Activated T-cell treated with anti-CD3 and anti-CD28 coated beads for 48 hours (primary cell): ENCODE measurements at places on chromosomes 1 and 21.

- no peak for DNase-seq
Observed at GRCh38 chr21:31161157-31161556, 122.9 kb upstream of the KRTAP19-8 start.

- no peak for DNase-seq
Observed at GRCh38 chr1:77686796-77687518, 4.5 kb upstream of the ZZZ3 start.

DNA sequence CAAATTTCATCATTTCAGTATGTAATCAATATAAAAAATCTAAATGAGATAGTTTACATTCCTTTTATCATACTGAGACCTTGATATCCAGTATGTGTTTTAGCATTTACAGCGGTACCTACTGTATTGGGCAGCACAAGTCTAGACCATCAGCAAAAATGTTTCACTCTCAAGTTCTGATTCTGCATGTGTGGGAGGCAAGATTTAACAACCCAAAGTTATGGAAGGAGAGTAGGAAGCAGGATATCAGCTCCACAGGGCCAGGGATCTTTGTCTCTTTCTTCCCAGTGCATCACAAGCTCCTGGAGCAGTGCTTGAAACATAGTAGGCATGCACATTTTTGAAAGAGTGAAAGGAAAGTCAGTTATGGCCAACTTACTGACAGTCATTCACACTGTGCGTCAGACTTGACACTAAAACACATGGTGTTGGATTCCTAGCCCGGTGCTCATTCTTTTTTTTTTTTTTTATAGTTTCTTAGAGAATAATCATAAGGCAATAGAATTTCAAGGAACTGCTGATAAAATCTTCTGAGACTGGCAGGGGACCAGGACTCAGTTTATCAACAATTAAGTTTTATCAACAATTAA lies 6.1 kb downstream of the TENT5C start:
- DNase-seq = no peak

- no peak for DNase-seq
Observed at GRCh38 chr21:31143036-31143435, 104.8 kb upstream of the KRTAP19-8 start.

- no peak for DNase-seq
Observed at GRCh38 chr1:54520631-54521321, 27.3 kb upstream of the ACOT11 start.

DNA sequence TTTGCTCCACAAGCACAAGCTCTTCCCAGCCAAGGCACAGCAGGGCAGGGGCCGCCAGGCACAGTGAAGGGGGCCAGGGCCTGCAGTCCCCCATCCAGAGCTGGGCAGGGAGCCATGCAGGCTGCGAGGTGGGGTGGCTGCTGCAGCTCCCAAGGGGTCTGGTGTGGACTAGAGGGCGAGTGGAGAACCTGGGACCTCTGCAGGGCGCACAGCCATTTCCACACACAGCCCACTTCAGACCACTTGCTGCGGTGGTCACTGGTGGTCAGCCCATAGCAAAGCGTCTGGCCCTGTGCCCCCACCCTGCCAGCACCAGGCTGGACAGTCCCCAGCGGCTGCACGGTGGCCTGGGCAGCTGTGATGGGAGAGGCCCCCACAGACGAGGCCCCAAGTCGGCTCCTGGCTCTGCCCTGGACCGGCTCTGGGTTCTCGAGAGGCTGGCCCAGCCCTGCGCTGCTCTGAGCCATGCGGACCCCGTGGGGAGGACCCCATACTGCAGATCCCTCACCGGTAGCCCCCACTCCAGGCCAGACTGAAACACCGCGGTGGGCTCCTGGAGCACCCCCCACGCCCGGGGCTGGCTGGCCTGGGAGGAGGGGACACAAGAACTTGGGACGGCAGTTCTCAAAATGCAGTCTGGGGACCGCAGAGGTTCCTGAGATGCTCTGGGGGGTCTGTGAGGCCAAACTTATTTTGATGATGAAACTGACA lies 47.1 kb upstream of the COL6A2 start:
- DNase-seq = no peak
